Pancreas (tissue), 10 donors: ENCODE measurements at places on chromosomes 1 and 21. TPM values are rescaled to one million over a fixed set of nuclear protein-coding genes. Genes with fewer than 3 reads are reported as not detected.

SELP gene
- 2.5 TPM for total RNA-seq

VWA5B1 gene
- 0.39 TPM for total RNA-seq

CCDC190 gene
- not detected for total RNA-seq

TSPEAR gene
- total RNA-seq, result not detected

RYR2 gene
- total RNA-seq, result 6.3 TPM

CD52 gene
- 3.1 TPM for total RNA-seq

MFAP2 gene
- total RNA-seq, result 7.3 TPM

GRCh38 chr1:225467193-225468020 lies 39.6 kb upstream of the LBR start:
- DNase-seq, result no peak

GRCh38 chr1:27007909-27008582 lies 4.6 kb downstream of the TENT5B start:
- no peak for DNase-seq

GRCh38 chr1:48775831-48776392 lies 779 bp downstream of the BEND5 start:
- no peak for DNase-seq

- DNase-seq, result no peak
Observed at GRCh38 chr1:53270107-53270506, 31.8 kb upstream of the MAGOH start.

DNA sequence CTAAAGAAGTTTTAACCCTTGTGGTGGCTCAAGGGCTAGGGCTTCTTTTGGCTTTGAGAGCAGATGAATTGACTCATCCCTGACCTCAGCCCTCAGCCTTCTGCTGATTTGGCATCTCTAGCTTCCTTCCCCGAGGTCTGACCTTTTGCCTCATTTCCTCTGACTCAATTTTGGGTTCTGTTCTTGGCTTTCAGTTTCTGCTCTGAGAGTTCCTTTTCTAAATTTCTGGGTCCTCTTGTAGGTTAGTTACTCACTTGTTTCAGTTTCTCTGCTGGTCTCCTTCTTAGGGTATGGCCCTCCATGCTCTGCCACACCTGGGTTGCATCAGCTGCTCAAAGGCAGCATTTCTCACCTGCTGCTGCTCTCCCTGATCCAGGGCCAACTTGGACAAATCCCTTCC lies 19.4 kb downstream of the PDE4B start:
- no peak for DNase-seq

- no peak for DNase-seq
Observed at GRCh38 chr1:113453771-113454083, 63.4 kb downstream of the MAGI3 start.

DNA sequence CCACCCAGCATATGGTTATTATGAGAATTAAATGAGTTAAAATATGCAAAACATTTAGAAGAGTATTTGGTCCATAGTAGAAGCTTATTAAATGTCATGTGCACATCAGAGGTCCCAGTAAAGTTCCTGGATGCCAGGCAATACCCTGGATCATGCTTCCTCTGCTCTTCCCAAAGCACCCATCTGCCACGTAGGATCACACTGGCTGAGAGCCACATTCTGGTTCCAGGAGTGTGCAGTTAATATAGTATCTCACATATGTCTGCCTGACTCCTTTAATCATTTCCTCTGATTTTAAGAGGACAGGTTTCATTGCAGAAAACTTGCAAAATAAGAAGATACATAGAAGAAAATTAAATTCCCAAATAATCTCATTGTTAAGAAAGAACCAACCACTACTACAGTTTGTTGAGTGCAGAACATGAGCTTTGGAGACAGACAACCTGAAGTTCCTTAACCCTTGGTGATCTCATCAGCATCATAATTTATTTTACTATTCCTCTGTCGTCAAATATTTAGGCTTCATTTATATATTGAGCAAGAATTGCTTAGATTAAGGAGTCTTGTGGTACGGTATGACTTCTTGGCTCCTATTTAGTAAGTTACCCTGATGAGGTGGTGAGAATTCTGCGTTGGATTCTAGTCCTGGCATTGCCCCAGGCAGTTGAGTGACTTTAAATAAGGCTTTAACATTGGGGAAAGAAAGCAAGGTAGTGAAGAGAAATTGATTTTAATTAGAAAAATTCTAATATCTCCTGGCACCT lies 12.3 kb downstream of the SGIP1 start:
- no peak for DNase-seq

DNA sequence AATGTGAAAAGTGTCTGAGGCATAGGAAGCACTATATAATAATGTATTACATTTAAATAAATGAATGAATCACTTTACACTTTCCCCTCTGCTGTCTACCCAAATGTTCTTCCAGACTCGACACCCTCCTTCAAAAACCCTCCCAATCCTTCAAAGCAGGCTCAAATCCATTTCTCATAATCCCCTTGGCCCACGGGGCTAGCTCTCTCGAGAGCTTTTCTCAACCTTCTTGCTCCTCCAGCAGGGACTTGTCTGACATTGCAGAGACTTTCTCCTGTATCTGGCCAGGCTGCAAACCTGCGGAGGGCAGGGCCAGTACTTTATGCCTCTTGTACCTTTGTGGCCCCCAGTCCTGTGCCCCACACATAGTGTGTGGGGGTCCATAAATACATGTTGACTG lies 14.1 kb upstream of the CNTN2 start:
- no peak for DNase-seq
